T follicular helper cell (primary cell): ENCODE measurements at places on chromosomes 4 and X.

DNA sequence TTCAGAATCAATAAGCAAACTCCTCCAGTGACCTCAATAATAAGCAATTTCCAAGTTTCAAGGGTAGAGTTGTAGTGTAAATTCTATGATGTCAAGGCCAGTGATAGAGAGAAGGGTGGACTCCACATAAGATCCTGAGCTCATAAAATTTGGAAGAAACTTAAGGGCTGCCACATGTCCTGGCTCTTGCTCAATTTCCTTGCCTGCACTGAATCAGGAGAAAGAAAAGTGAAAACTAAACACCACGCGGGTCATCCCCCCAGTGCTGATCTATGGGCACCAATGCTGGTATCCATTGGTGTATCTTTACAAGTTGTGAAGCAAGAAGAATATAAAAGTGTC, 392.0 kb upstream of the INTU start:
- DNase-seq = no peak

- no peak for DNase-seq
Measured at GRCh38 chr4:47274901-47275300, 188.6 kb downstream of the COMMD8 start.

- no peak for DNase-seq
Measured at GRCh38 chrX:109733613-109734083, 591 bp upstream of the ACSL4 start.

- no peak for DNase-seq
Measured at GRCh38 chr4:1358421-1359143, 11.6 kb downstream of the UVSSA start.

GRCh38 chr4:152910521-152910920, 25.6 kb upstream of the FHDC1 start:
- DNase-seq = no peak

GRCh38 chr4:181951265-181951664, 291.9 kb upstream of the TENM3 start:
- no peak for DNase-seq

GRCh38 chr4:30917946-30918345, 197.8 kb downstream of the PCDH7 start:
- no peak for DNase-seq

GRCh38 chr4:37607018-37607417, 79.2 kb downstream of the RELL1 start:
- DNase-seq = no peak

- no peak for DNase-seq
Measured at GRCh38 chr4:67035501-67035900, 509.8 kb downstream of the CENPC start.

GRCh38 chrX:99887918-99888317, 522.2 kb downstream of the PCDH19 start:
- no peak for DNase-seq

DNA sequence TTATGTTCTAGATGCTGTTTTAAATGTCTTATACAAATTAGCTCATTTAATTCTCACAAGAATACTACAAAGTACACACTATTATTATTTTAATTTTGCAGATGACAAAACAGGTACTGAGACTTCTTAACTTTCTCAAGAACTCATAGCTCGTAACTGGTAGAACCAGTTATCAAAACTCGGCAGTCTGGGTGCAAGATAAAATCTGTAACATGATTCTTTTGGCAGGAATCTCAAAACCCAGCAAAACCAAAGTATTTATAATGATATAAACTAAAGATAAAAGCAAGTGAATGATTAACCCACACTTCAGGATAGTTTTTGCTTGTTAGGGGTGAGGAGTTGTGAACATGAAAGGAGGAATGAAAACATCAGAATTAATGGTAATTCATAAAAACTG, 27.6 kb downstream of the CLNK start:
- DNase-seq = no peak

- DNase-seq = no peak
Measured at GRCh38 chr4:13570916-13571315, 26.6 kb upstream of the NKX3-2 start.

GRCh38 chr4:12579172-12579571, 905.0 kb downstream of the RAB28 start:
- DNase-seq = no peak

DNA sequence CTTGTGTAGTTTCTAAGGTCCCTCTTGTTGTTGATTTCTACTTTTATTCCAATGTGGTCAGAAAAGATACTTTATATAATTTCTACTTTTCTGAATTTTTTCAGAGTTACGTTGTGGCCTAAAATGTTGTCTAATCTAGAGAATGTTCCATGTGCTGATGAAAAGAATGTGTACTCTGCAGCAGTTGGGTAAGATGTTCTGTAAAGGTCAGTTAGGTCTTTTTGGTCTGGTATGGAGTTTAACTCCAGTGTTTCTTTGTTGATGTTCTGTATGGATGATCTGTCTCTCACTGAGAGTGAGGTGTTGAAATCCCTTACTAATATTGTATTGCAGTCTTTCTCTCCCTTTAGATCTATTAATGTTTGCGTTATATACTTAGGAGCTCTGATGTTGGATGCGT, 37.0 kb upstream of the GPRIN3 start:
- no peak for DNase-seq

DNA sequence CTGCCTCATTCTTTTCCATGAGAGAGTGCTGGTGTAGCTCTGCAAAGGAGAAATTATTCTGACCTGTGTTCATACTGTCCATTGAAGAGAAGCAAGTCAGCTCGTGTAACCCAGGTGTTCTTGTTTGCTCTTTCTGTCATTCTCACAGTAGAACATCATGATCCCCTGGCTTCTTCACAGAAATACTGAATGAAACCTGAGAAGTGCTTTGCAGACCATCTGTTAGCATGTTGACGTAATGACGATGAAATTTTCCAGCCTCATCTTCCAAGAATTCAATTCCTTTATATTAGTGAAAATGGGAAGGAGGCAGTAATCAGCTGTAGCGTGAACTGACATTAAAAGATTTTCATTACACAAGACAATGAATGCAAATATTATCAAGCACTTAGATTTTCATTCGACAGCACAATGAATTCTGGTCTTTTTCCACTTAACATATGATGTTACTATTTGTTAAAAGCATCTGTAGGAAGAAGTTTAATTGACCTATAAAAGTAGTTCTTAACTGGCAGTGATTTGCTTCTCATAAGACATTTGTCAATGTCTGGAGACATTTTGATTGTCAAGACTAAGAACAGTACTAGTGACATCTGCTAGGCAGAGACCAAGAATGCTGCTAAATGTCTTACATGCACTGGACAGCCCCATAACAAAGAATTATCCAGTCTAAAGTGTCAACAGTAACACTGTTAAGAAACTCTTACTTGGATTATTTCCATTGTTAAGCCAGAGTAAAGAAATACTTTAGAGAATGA, 246.3 kb downstream of the BANK1 start:
- DNase-seq = no peak

GRCh38 chr4:140718241-140718952, 37.8 kb downstream of the TBC1D9 start:
- no peak for DNase-seq

DNA sequence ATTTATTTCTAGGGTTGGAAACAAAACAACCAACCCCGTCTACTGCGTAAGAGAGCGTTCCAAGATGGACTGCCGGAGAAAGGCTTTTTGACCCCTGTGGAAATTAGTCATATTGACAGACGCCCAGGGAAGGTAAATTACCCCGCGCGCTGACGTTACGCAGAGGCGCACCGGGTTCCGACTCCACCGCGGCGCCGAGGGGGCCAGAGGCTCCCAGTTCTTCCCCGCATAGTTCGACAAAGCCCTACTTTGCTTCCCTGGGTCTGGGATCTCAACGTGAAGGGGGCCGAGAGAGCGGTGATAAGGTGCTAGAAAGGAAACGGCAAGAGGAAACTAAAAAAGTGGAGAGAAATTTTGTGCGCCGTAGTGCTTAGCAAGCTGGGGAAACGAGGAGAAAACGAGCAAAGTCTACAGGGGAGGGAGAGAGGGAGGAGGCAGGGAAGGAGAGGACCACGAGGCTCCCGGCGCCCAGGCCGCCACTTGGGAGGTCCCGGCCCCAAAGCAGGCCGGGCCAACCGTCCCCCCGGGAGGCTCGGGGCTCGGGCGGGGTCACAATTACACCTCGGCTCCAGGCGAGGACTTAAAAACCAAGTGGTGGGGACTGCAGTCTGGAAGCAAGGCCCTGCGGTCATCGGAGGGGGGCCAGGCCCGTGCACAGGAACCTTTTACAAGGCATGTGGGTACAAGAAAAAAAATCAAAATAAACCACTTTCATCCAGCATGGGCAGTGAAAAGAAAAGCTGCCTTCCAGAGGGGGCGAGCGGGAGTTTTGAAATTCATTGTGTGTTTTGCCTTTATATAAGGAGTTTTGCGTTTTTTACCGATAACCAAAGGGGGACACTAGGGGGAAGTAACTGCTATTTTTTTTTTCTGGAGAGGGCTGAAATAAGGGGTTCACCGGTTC, 13.2 kb downstream of the HAND2 start:
- DNase-seq = no peak

DNA sequence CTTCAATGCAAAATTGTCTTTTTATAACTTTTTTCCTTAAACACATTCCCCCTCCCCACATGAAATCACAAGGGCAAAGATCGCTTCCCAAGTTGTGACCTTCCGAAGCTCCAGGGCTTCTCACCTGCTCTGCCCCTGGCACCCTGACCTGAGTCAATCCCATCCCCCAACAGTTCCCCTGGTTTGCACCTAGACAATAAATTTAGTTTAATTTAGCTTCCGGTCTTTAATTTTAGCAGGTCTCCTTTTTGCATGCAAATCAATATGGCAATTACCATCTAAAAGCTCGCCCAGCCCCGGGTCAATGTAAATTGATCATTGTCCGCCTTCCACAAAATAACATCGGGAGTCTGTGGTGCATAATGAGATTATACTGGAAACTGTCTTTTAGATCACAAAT, 6.8 kb downstream of the BCOR start:
- no peak for DNase-seq

DNA sequence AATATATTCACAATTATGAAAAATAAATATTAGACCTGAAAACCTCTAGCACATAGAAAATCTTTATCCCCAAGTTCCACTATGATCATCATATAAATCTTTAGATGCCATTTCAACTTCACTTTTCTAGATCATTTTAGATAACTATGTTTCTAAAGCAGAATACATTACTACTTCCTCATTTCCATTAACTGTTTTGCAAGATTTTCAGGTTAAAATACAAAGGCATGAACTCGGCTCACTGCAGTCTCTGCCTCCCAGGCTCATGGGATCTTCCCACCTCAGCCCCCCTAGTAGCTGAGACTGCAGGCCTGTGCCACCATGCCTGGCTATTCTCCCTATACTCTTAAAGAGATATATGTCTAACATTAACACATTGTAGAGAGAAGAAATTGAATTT, 1365.9 kb upstream of the AGA start:
- DNase-seq = no peak

- DNase-seq = no peak
Measured at GRCh38 chrX:18674417-18674787, 2.5 kb upstream of the RS1 start.

DNA sequence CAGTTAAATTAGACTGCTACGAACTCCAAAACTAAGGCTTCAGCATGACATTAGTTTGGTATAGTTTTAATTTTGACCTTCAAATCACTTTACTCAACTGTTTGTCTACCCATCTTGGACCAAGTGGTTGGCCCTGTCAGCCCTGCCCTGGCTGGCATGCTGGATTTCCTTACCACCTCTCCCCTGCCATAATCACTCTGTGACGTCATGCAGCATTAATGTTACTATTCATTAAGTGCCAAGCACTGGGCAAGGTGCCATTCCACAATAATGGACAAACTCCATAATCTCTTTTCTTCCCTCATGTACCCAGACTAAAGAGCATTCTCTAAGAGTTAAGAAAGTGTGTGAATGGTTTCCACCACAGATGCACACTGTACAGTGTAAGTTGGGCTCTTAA, 277.0 kb upstream of the INTU start:
- DNase-seq = no peak

- no peak for DNase-seq
Measured at GRCh38 chrX:150364347-150365050, 1.4 kb downstream of the MAMLD1 start.

DNA sequence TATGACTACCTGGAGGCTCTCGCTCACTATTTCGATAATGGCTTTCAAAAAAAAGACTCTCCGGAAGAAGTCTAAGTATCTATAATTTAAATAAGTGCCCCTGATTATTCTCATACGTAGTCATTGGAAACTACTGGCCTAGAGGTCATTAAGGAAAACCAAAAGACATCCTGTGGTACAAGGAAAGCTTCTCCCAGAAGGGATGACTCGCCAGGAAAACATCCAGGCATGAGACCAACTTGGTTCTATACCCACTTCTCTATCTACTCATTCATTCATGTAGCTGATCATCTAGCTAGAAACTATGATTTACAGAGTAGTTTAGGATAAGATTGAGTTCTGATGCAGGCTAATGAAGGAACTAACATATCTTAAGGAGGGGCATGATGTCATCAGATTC, 37.7 kb downstream of the SOX3 start:
- DNase-seq = no peak

DNA sequence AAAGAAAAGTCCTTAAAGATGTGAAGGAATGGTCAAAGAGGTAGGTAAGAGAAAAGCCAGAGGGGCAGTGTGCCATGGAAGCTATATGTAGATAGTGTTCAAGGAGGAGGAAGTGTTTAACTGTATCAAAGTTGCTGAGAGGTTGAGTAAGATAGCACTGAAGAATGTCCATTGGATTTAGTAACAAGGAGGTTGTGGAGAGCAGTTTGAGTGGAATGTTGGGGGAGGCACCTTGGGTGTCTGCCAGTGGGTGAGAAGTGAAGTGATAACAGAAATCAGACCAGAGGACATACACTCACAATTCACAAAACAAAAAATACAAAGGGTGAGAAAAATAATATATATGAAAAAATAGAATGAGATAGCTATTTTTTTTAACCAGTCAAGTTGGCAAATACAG, 121.3 kb upstream of the AMOT start:
- DNase-seq = no peak

DNA sequence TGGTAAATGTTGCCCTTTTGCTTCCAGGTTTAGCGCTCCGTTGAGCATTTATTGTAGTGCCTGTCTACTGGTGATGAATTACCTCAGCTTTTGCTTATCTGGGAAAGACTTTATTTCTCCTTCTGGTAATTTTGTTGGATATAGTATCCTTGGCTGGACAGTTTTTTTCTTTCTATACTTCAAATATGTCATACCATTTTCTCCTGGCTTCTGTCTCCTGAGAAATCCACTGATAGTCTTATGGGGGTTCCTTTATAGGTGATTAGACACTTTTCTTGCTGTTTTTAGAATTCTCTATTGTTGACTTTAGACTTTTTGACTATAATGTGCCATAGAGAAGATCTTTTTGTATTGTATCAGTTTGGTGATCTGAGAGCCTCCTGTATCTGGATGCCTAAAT, 73.5 kb downstream of the ARFIP1 start:
- no peak for DNase-seq

GRCh38 chrX:98380556-98380955, 1496.8 kb downstream of the RPA4 start:
- DNase-seq = no peak

GRCh38 chr4:7857238-7857701, 82.4 kb downstream of the AFAP1 start:
- no peak for DNase-seq

DNA sequence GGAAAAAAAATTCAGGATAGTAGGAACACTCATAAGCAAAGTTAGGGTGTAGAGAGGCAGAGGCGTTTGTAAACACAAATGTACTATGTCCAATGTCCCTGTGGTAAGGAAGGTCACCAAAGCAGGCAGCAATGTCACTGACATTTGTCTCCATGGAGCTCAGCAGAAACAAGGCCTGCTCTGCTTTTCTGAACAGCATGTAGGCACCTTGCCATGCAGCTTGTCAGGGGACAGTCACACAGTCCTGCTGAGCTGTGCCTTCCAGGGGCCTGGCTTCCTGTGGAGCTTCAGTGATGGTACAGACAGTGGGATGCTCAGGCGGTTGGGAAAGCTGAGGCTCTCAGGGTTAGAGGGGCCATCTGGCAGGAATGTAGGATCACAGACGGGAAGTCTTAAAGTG, 74.5 kb upstream of the HS3ST1 start:
- no peak for DNase-seq
